ENCODE measurements at places on chromosomes 6 and 20. TPM values are rescaled to one million over a fixed set of nuclear protein-coding genes. Genes with fewer than 3 reads are reported as not detected.
A peak's percentile ranks its signal among the peaks of the same experiment; 100 is the strongest.

- no peak overlapping the region for H3K27ac ChIP-seq
- no peak for DNase-seq
- H3K27me3 ChIP-seq, result no peaks in the 10 kb centered on the region
- no peak overlapping the region for H3K4me3 ChIP-seq
Observed at GRCh38 chr6:126631363-126631762, 291.4 kb downstream of the CENPW start.

DNA sequence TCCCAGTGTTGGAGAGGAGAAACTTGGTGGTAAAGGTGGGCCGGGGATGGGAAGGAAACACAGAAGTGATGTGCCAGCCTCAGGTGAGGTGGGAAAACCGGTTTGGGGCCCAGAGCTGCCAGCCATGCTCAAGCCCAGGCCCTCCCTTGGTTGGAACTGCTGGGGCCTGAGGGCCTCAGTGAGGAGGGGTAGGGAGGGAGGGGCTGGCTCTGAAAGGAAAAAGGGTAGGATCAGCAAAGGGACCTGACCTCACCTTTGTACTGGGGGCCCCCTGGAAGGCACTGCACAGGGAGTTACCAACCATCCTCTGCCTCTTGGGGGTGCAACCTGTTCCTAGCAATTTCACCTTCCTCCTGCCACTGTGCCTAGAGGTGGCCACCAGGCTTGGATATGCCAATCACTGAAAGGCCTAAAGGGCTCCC, 1.8 kb upstream of the SPEF1 start:
- peaks cover 7% of the 10 kb centered on the region for H3K27me3 ChIP-seq
- H3K27ac ChIP-seq, result peak overlapping the region; percentile 18
- H3K36me3 ChIP-seq, result peaks cover 13% of the 10 kb centered on the region
- H3K4me1 ChIP-seq, result peaks cover 56% of the 10 kb centered on the region
- H3K4me3 ChIP-seq, result no peak overlapping the region
- DNase-seq, result peak; percentile 53

DNA sequence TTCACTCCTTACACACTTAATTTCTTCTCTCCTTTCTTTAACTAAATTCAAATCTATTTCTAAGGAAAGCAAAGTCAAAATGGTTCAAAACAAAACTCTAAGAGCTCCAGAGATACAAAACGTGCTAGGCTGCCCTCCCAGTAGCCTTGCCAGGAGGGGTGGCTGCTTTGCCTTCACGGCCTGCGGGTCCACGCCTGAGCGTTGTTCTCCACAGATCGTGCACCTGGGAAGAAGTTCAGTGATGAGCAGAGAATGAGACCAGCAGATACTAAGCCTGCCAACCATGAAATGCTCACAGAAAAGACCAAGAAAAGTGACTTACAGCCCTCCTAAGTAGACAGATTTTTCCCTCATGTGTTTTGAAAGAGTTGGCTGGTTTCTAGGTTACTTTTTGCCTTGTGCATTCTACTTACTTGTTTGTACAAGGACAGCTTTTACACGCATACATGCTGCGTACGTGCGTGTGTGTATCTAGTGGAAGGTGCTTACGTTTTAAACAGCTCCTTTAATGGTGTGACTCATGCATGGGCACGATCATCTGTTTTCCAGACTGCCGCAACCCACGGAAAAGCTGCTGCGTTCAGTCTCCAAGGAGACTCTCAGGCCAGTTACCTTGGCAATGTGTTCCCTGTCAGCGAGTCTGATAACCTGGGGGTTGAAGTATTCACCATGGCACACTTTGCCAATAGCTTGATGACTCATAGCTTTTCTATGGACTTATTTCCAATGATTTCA, 32.4 kb upstream of the PBOV1 start:
- peak; percentile 55 for DNase-seq
- no peak overlapping the region for H3K4me3 ChIP-seq
- peaks cover 4% of the 10 kb centered on the region for H3K36me3 ChIP-seq
- peak overlapping the region; percentile 79 for H3K27ac ChIP-seq
- H3K4me1 ChIP-seq, result peaks cover 7% of the 10 kb centered on the region
- no peaks in the 10 kb centered on the region for H3K27me3 ChIP-seq

- H3K27ac ChIP-seq, result peak overlapping the region; percentile 90
- no peaks in the 10 kb centered on the region for H3K27me3 ChIP-seq
- H3K4me1 ChIP-seq, result peaks cover 63% of the 10 kb centered on the region
Observed at GRCh38 chr6:35016502-35017321, 124.4 kb downstream of the TCP11 start.

DNA sequence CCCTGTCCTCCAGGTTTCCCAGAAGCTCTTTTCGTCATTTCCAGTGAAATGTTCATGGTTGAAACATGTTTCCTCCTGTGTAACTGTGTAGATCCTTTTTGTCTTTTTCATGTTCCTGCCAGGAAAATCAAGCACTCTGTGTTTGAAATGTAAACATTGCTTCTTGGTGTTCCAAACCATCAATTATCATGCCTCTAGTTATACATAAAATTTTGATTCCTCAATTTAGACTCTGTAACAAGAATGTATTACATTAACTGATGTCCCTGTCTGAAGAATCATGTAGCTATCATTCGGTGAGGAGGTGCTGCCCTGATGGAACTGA, 546.3 kb upstream of the CITED2 start:
- H3K4me1 ChIP-seq, result no peaks in the 10 kb centered on the region
- no peak overlapping the region for H3K27ac ChIP-seq
- DNase-seq, result no peak
- no peak overlapping the region for H3K4me3 ChIP-seq
- H3K36me3 ChIP-seq, result no peaks in the 10 kb centered on the region

GRCh38 chr6:43950051-43950605, 177.1 kb downstream of the MRPL14 start:
- H3K27ac ChIP-seq, result no peak overlapping the region
- DNase-seq, result no peak
- H3K4me3 ChIP-seq, result no peak overlapping the region
- no peaks in the 10 kb centered on the region for H3K4me1 ChIP-seq

DNA sequence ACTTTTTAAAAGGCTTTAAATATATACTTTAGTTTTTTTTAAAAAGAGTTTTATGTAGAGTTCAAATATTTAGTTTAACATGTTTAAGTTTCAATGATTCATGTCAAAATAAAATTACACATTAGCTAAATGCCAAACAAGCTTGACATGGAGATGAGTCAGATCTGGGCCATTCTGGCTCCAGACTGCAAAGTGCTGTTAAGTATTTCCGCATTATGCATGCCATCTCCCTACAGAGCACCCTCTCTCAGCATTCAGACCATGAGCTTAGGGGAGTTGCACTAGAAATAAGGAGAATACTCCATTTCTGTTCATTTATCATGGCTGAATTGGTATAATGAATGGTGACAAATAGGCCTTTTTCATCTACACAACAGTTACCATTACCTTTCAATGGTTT, 21.5 kb upstream of the HS3ST5 start:
- H3K4me1 ChIP-seq, result no peaks in the 10 kb centered on the region
- H3K36me3 ChIP-seq, result no peaks in the 10 kb centered on the region
- no peak overlapping the region for H3K4me3 ChIP-seq
- H3K27me3 ChIP-seq, result no peaks in the 10 kb centered on the region

GRCh38 chr6:170366248-170366960, 59.8 kb downstream of the FAM120B start:
- peaks cover 84% of the 10 kb centered on the region for H3K36me3 ChIP-seq
- H3K4me3 ChIP-seq, result no peak overlapping the region
- no peak for DNase-seq
- H3K4me1 ChIP-seq, result no peaks in the 10 kb centered on the region
- no peak overlapping the region for H3K27ac ChIP-seq
- no peaks in the 10 kb centered on the region for H3K27me3 ChIP-seq

DNA sequence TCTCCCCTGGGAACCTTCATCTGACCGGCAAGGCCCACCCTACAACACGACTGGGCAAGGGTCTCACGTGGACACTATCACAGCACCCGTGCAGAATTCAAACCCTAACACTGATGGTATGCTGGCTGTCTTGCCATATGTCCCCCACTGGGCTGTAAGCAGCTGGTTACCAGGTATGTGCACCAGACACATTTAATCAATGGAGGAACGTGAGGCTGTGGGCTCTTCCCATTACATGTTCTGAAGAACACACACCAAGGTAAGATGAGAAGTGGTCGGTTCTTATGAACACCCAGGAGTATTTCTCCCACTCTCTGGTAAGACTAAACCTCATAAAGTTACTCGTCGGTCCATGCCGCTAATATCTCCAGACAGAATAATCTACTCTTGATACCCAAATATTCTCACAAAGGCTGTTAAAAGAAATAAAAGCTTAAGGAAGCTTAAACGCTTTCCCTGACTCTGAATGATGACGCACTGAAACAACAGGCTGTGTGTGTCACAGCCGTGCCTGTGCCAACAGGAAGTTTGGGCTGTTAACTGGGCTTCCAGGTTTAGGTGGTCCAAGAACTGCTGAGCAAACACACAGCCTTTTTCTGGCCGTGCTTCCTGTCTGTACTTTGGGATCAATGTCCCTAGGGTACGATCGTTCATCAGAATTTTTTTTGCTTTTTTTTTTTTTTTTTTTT, 75.3 kb downstream of the SLC23A2 start:
- no peaks in the 10 kb centered on the region for H3K27me3 ChIP-seq
- H3K27ac ChIP-seq, result peak overlapping the region; percentile 32
- H3K4me1 ChIP-seq, result peaks cover 10% of the 10 kb centered on the region
- peaks cover 4% of the 10 kb centered on the region for H3K36me3 ChIP-seq
- H3K4me3 ChIP-seq, result no peak overlapping the region

DNA sequence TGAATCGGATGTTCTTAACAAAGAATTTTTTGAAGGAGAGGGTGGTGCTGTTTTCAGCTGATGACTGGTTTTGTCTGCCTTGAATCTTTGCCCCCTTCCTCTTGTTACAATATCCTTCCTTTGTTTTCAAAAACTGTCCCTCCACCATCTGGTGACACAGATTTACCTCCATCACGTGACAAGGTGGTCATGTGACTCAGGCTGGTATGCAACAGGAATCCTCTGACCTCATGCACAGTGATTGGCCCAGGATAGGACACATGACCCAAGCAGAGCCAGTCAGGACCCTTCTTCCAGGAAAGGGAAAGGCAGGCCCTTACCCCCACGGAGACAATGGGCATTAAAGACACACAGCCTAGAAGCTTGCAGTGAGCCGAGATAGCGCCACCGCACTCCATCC, 84.7 kb upstream of the MC3R start:
- no peaks in the 10 kb centered on the region for H3K27me3 ChIP-seq
- no peak overlapping the region for H3K27ac ChIP-seq
- no peak for DNase-seq
- no peaks in the 10 kb centered on the region for H3K36me3 ChIP-seq
- no peak overlapping the region for H3K4me3 ChIP-seq

Gene CLPSL2
- not detected for total RNA-seq

Gene VSX1
- total RNA-seq, result not detected

Gene KHDRBS2
- total RNA-seq, result 10.9 TPM

Gene OARD1
- 28.7 TPM for total RNA-seq

Gene CTCFL
- not detected for total RNA-seq

Gene B3GAT2
- 0.12 TPM for total RNA-seq
